ENCODE measurements at places on chromosomes 4 and X.

GRCh38 chrX:147917700-147918695, 6.3 kb downstream of the FMR1 start:
- DNase-seq = peak; percentile 9

- no peak for DNase-seq
Observed at GRCh38 chr4:15648600-15648999, 6.6 kb downstream of the FBXL5 start.

DNA sequence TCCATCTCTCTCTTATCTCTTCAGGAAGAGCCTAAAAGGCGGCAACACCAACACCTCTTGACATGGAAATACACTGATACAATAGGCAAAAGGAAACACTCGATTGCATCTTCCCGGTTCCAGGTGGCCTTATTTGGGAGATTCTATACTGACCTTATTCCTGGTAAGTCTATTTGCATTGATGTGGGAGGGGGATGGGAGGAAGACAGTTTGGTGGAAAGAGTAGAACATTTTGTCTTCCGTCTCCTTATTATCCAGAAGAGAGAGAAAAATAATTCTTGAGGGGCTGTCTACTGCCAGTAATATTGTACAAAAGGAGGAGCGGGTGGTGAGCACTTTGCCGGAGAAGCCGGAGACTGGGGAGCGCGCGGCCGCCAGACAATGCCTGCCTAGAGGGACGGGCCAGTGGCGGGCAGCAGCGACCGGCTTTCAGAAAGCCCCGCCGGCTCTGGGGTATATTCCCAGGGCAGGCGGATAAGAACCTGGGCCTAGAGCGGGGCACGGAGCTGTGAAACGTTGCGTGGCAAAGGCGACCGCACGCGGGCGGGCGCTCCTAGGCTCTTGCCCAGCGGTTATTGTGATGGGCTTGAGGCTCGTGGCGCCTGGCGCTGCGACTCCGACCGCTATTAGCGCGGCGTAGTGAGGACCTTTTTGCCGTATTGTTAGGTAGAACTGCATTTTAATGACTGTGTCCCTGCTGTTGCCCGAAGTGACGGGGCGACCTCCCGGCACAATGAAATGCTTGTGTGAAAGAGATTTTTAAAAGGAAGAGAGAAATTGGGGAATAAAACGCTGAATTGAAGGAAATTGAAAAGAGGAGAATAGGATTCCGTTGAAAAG, 518 bp downstream of the PRDM8 start:
- peak; percentile 55 for DNase-seq

GRCh38 chr4:153204247-153204671, at the start of gene TRIM2:
Gene TRIM2, plus strand, starts transcription at chr4:153204443. Its CDS starts 88 bp downstream, at chr4:153204531.
- DNase-seq = peak; percentile 55

DNA sequence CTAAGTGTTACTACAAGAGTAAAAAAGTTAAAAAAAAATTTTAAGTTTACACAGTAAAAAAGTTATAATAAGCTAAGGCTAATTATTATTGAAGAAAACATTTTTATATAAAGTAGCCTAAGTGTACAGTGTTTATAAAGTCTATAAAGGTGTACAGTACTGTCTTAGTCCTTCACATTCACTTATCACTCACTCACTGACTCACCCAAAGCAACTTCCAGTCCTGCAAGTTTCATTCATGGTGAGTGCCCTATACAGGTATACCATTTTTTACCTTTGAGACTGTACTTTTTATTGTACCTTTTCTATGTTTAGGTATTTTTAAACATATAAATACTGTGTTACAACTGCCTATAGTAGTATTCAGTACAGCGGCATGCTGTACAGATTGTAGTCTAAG, 74.2 kb downstream of the TMEM165 start:
- DNase-seq = no peak

DNA sequence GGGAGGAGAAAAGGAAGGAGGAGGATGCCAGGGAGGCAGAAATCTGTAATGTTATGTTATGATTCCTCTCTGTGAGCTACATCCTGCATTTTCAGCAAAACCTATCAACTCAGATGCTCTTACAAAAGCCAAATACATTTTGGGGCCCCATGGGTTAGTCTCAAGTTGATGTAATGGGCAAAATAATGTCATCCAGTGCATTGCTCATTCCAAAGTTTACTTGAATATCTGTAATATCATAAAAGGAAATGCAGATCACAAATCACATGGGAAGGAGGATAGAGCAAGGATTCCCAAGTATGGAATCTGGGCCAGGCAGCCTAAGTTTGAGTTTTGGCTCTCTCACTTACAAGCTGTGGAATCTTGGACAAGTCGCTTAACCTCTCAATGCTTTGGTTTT, 74.9 kb upstream of the SOD3 start:
- DNase-seq = no peak

DNA sequence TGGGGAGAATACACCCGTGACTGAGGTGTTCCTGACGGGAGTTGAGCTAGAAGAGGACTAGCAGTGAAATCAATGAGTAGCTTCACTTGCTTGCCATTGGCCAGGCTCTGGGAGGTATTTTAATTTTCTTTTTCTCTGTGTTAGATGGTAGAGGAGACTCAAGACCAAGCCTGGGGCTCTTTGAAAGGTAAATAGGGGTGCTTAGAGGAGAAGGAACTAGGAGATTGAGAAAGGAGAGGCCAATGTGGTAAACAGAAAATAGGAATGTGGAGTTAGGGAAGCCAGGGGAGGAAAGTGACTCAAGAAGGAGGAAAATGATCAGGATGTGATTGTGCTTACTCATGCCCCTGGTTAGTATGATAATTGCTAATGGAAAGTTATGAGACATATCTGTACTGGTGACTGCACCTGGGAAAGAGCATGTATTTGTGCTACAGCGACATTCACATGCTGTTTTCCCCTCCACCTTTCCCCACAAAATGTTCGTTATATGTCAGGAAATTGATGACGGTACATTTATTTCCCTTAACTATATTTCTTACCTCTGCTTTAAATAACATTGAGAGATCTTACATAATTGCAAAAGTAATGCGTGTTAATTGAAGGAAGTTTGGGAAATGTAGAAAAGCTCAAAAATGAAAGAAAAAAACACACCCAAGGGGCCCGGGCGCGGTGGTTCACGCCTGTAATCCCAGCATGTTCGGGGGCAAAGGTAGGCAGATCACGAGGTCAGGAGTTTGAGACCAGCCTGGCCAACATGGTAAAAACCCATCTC, 16.9 kb upstream of the LRBA start:
- peak; percentile 41 for DNase-seq

DNA sequence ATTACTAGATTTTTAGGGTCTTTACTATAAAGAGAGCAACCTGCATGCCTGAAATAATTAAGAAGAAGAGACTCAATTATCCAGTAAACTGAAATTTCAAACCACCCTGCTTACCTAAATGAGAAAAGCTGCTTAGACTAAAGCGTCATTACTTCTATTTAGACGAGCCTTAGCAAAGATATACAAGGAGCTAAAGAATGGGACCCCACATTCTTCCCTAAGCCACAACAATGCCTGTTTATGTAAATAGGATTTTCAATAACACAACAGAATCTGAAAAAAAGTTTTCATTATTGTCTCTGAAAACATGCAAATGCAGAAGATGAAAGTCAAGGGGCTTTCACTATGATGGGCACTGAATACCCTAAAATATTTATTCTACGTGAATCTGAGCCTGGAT, 16.2 kb downstream of the GPC3 start:
- DNase-seq = no peak

DNA sequence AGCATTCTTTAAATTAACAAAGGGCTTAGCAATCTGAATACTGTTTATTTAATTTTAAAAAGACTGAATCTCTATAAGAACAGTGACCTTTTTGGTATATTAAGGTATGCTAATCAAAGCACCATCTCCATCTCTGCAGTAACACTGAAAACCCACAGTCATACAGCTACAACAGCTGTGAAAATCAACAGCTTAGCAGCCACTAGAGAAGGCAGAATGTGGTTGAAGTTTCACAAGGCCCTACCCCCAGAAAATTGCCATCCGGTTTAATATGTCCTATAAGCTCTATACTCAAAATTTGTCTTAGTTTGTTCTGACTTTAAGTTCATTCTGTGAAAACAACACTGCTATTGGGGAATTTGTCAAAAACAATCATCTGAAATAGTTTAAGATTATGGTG, 128.7 kb downstream of the OPHN1 start:
- no peak for DNase-seq

GRCh38 chr4:137621056-137621455, 88.8 kb upstream of the PCDH18 start:
- no peak for DNase-seq

GRCh38 chr4:53455766-53456165, 78.3 kb downstream of the FIP1L1 start:
- DNase-seq = no peak

Measured in AG20443 (cell line).